ENCODE measurements at places on chromosomes 2 and 18.
A peak's percentile ranks its signal among the peaks of the same experiment; 100 is the strongest.

- H3K36me3 ChIP-seq, result no peaks in the 10 kb centered on the region
- H3K4me1 ChIP-seq, result no peaks in the 10 kb centered on the region
- H3K27ac ChIP-seq, result no peak overlapping the region
Measured at GRCh38 chr2:54384301-54385203, 71.6 kb upstream of the SPTBN1 start.

GRCh38 chr2:86552889-86553288 lies 10.4 kb downstream of the CHMP3 start:
- H3K27me3 ChIP-seq, result no peaks in the 10 kb centered on the region
- DNase-seq, result peak; percentile 49
- H3K4me3 ChIP-seq, result peak overlapping the region; percentile 71
- peak overlapping the region; percentile 90 for H3K27ac ChIP-seq

GRCh38 chr2:158921599-158922408 lies 46.6 kb upstream of the TANC1 start:
- no peaks in the 10 kb centered on the region for H3K4me1 ChIP-seq
- DNase-seq, result no peak

- H3K4me3 ChIP-seq, result no peak overlapping the region
- no peak overlapping the region for H3K27ac ChIP-seq
- H3K27me3 ChIP-seq, result no peaks in the 10 kb centered on the region
- no peak for DNase-seq
- H3K36me3 ChIP-seq, result peaks cover 44% of the 10 kb centered on the region
Measured at GRCh38 chr2:134273256-134273983, 19.5 kb downstream of the MGAT5 start.

GRCh38 chr18:30929718-30930117 lies 112.8 kb downstream of the DSC3 start:
- no peak overlapping the region for H3K4me3 ChIP-seq
- H3K4me1 ChIP-seq, result no peaks in the 10 kb centered on the region
- no peaks in the 10 kb centered on the region for H3K36me3 ChIP-seq
- no peak for DNase-seq

DNA sequence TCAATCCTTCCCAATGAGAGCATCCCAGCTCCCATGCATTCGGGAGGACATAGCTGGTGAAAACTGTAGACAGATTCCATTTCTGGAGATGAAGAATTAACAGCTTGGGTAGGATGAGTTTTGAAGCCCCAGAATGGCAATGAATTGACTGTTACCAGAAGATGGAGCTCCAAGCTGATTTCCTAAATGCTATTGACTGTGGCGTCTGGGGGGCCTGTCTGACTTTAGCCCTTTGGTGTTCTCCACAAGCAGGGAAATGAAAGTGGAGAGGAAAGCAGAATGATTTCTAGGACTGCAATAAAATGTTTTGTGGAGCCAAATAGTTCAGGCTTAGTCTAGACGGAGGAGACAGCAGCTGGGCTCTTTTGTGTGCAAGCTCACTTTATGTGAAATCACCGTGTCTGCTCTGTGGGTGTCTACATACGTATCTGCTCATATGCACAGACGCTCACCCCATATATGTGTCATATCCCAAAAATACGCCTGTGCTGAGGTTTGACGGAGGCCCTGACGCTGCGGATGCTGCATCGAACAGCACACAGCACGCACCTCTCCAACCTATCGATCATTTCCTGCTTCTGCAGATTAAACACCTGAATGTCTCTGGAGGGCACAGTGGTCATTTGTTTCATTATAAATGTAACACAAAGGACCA lies 166.4 kb upstream of the PXDN start:
- no peaks in the 10 kb centered on the region for H3K4me1 ChIP-seq
- H3K27me3 ChIP-seq, result peaks cover 3% of the 10 kb centered on the region
- no peaks in the 10 kb centered on the region for H3K36me3 ChIP-seq
- H3K4me3 ChIP-seq, result no peak overlapping the region
- no peak for DNase-seq
- no peak overlapping the region for H3K27ac ChIP-seq

DNA sequence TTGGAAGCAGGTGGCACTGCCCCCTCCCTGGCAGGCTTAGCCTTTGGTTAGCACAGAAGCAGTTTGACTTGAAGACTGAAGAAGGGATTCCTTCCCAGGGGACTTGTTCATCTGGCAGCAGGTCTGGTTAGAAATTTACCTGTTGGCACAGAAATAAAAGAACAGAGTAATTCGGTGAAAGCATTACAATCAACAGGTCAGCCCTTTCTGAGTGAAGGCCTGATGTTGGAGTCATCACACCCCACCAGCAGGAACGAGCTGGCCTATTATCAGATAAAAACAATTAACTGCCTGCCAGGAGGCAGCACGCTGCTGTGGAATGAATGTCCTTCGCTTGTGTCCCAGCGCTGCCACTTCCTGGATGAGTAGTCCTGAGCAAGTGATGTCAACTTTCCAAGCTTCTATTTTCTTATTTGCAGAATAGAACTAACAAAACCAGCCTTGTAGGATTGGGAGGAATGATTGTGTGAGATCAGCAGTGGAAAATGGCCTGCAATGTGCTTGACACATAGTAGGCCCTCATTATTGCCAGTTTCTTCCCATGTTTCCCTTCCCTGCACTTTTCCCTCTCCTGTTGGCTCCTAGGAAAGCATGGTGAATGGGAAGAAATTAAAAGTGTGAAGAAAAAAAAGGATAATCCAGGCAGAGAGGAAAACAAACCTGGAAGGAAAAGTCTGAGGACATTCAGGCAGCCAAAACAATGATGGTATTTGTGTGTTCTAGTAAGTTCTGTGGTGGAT lies 29.0 kb downstream of the LGALSL start:
- no peak overlapping the region for H3K4me3 ChIP-seq
- no peak for DNase-seq
- H3K36me3 ChIP-seq, result no peaks in the 10 kb centered on the region
- H3K27ac ChIP-seq, result no peak overlapping the region
- H3K4me1 ChIP-seq, result peaks cover 18% of the 10 kb centered on the region

DNA sequence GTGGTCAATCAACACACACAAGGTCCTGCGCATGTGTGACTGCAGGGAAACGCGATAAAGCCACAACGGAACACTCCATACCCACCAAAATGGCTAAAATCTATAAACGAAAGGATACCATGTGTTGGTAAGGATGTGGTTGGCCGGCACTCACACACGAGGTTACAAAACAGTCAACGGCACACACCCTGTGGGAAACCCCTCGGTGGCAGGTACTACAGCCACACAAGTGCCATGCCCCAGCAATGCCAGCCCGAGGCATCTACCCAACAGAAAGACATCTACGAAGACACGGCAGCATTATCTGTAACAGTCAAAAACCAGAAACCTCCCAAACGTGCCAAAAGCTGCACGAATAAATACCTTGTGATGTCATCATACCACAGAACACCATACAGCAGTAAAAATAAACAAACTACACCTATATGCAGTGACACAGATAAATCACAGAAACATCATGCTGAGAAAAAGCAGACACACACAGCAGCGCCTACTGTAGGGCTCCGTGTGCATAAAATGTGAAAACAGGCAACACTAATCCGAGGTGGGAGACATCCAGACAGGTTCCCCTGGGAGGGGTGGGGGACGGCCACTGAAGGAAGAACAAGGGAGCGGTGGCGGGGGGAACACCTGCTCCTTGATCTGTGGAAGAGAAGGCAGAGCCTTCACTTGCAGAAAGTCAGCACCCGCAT lies 36.7 kb downstream of the HDAC4 start:
- H3K27ac ChIP-seq, result no peak overlapping the region
- H3K4me3 ChIP-seq, result no peak overlapping the region
- H3K27me3 ChIP-seq, result no peaks in the 10 kb centered on the region

- H3K27me3 ChIP-seq, result peaks cover 12% of the 10 kb centered on the region
- H3K36me3 ChIP-seq, result no peaks in the 10 kb centered on the region
- no peak overlapping the region for H3K27ac ChIP-seq
- DNase-seq, result no peak
- H3K4me3 ChIP-seq, result no peak overlapping the region
Measured at GRCh38 chr2:218067523-218067922, 1.5 kb upstream of the RUFY4 start.

Data from activated CD8-positive, alpha-beta T cell treated with anti-CD3 and anti-CD28 coated beads for 36 hours (primary cell).